ENCODE measurements at places on chromosomes 7 and 10. TPM values are rescaled to one million over a fixed set of nuclear protein-coding genes. Genes with fewer than 3 reads are reported as not detected.
A peak's percentile ranks its signal among the peaks of the same experiment; 100 is the strongest.

The OR2A12 gene
- not detected for total RNA-seq

GRCh38 chr7:54841772-54842697, 83.0 kb upstream of the SEC61G start:
- DNase-seq, result peak; percentile 43

- DNase-seq, result no peak
These were observed 126.2 kb downstream of the MDFIC start for GRCh38 chr7:115047958-115048720.

The ABLIM1 gene
- total RNA-seq, result 105 TPM

GRCh38 chr10:33263453-33263852, 71.0 kb downstream of the NRP1 start:
- DNase-seq, result peak; percentile 35

- no peak for DNase-seq
These were observed 59.2 kb downstream of the CROT start for GRCh38 chr7:87404674-87405073.

- no peak for DNase-seq
These were observed 41.8 kb downstream of the JCAD start for GRCh38 chr10:30017556-30017955.

GRCh38 chr7:106129291-106129690, 17.2 kb upstream of the SYPL1 start:
- no peak for DNase-seq

The HGF gene
- not detected for total RNA-seq

DNA sequence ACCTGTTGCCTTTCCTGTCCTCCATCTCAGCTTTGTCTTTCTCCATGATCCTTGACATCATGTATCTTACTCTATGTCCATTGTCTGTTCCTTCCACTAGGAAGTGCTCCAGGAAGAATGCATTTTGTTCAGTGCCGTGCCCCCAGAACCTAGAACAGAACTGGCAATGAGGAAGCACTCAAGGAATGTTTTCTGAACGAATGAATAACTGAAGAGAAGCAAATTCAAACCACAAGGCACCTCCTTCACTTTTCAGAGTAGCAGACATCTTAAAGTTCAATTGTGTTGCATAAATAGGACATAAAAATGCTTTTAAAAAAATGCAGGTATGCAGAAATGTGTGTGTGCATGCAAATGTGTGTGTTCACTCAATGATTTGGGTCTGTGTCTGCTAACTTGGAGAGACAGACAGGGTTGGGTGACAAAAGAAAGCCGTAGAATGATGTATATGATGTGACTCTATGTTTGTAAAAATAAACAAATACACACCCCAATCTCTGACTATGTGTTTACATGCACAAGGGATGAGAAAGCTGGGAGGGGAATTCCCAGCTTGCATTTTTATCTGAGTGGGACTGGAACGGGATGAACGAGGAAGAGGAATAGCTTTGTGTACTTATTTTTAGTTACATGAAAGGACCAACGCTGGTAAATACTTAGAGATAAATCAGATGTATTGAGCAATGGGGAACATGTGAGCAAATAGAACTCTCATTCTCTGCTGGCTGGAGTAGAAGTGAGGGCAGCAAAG, 237.7 kb downstream of the FANK1 start:
- DNase-seq, result peak; percentile 42

The ADARB2 gene
- total RNA-seq, result 0.96 TPM

The WNT16 gene
- not detected for total RNA-seq

The DPP6 gene
- not detected for total RNA-seq

The PVRIG gene
- total RNA-seq, result not detected

DNA sequence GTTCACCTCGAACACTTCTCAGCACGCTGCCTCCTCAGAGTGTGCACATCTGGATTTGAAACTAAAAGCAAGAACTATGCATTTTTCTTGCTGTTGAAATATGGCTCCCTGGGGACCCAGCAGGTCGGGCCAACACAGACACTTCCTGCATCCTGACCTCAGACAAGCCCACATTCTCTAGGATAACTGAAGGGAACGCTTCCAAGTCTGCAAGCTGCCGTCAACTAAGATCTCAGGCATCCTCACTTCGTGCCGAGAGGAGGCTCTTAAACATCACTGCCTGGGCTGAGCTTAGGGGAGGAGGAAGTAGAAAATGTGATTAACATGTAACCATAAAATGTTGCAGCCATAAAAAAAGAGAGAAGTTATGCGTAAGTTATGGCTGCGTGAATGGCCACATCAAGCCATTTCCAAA, 65.5 kb downstream of the PYROXD2 start:
- DNase-seq, result peak; percentile 60

The MLXIPL gene
- total RNA-seq, result 1.5 TPM

DNA sequence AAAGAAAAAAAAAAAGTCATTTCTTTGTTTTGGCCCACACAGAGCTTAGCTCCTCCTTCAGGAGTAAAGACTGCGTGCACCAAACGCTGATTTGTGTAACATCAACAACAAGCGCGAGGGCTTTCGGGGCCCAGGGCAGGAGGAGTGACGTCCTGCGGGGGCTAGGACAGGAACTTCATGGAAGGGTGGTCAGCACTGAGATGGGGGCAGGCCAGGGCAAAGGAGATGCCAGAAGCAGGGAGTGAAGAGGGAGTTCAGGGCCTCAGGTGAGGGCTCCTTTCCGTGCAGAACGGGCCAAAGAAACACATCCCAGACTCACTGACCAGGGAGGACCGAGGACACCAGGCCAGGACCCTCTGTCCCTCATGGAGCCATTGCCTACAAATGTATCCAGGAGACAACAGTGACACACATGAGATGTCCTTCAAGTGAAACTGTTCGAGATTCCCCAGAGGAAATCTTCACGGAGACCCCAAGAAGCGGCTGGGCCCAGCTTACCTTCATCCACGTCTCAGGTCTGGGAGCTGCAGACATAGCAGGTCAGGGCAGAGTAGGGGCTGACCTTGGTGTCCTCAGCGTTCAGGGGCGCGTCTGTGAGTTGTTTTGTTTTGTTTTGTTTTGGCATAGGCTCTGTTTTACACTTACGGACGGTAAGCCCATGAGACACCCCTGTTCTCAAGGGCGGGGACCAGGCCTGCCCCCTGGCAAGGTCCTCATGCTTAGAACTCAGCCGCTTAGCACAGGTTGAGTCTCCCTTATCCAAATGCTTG, 30.4 kb upstream of the SHH start:
- DNase-seq, result no peak

DNA sequence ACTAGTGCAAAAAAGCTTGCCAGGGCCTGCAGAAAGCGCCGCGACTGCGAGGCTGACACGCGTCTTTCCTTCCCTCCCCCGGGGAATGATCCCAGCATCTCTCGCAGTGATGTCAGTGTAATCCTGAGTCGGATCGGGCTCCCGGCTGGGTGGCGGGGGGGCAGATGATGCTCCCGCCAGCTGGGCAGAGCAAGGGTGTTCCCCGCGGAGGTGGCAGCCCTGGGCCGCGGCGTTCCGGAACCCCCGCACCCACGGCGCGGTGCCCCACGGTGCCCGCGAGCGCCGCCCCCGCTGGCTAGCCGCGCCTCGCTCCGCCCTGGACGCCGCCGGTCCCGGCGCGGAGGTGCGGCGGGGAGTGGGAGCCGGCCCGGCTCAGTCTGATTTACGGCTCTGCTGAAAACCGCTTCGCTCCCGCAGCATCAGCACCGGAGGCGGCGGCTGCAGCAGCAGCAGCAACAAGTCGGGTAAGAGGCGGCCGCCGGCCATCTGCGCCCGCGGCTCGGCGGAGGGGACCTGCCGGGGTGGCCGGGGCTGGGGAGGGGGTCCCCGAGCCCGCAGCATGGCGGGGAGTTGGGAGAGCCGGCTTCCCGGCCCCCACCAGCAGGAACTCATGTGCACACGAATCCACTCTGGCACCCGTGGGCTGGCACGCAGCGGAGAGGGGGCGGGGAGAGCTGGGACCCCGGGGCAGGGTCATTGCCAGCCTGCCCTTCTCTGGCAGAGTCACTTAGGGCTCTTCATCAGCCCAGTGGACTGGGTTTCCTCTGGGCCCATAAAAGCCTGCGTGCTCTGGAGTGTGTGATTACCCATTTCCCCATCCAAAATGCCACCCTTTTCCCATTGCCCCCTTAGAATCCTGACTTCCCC, at the start of gene ZNF365:
Gene ZNF365 (plus strand): TSS at position 375 of the 867 bp plus-strand sequence. CDS start 1,825 bp downstream, outside the sequence.
- peak; percentile 18 for DNase-seq

DNA sequence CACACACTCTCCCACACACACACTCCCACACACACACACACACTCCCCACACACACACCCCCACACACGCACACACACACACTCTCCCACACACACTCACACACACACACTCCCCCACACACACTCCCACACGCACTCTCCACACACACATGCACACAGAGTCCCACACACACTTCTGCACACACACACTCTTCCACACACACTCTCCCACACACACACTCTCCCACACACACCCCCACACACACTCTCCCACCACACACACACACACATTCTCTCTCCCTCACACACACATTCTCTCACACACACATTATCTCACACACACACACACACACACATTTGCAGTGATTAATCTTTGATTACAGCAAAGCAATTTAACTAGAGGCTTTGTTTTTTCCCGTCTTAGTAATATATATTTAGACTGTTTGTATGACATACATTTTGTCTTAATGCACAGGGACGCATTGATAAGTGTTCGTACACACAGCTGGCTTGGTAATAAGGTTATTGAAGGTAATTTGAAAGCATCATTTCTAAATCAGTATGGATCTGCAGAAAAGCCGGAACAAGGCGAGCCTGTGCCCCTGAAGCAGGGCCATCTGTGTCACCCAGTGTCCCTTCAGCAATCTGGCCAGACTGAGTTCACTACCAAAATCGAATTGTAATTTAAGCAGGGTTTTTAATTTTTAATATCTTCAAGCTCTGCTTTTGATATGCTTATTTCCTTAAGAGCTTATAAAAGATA, 69.9 kb upstream of the SH2B2 start:
- DNase-seq, result no peak

- DNase-seq, result peak; percentile 13
These were observed 150.0 kb upstream of the RSU1 start for GRCh38 chr10:16966991-16967865.

The HOXA5 gene
- 7.4 TPM for total RNA-seq

- peak; percentile 77 for DNase-seq
These were observed 5.0 kb downstream of the EPHB6 start for GRCh38 chr7:142859829-142860228.

- no peak for DNase-seq
These were observed 30.2 kb downstream of the PLCE1 start for GRCh38 chr10:94023906-94024305.

- peak; percentile 49 for DNase-seq
These were observed 28.4 kb upstream of the IFRD1 start for GRCh38 chr7:112421666-112422486.

DNA sequence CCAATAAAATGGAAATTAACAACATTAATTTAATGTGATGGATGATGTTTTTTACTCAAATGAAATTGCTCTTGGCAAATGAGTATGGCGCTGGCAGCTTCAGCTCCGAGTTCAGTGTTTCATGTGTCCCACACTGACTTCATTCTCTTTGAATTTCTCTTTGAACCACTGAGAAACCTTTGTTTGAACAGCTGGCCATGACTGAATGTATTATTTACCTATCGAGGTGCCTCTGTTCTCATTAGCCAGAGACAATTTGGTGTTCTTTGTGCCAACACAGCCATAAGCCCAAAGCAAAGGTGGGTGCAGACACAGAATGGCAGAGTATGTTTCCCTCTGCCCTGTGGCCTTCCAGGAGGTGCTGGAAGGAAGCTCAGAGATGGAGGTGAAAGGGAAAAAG, 42.1 kb downstream of the TMEM178B start:
- DNase-seq, result no peak

The NFE2L3 gene
- total RNA-seq, result 2.2 TPM

- no peak for DNase-seq
These were observed 21.3 kb downstream of the RUFY2 start for GRCh38 chr10:68385740-68386139.

The MDH2 gene
- 328 TPM for total RNA-seq

DNA sequence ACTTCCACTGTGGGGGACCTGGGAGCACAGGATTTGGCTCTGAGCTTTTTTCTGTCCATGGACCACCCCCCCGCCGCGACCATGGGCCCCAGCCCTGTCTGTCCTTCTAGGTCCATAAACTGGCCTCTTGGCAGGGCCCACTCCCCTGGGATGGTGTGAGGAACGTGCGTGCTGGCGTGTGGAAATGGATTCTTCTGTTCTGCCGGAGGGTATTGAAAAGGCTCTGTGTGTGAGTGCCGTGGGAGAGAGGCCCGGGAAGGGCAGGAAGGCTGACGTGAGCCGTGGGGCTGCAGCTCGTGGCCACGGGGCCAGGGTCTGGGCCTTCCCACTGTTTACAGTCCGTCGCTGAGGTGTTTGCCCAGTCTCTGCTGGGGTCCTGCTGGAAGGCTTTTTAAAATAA, 123.7 kb downstream of the GRK5 start:
- DNase-seq, result no peak

The PCDH15 gene
- total RNA-seq, result not detected

The SPAM1 gene
- not detected for total RNA-seq

GRCh38 chr10:6877336-6877721, 297.3 kb upstream of the PRKCQ start:
- DNase-seq, result no peak

GRCh38 chr10:80579849-80580637, 42.3 kb downstream of the SH2D4B start:
- DNase-seq, result no peak

DNA sequence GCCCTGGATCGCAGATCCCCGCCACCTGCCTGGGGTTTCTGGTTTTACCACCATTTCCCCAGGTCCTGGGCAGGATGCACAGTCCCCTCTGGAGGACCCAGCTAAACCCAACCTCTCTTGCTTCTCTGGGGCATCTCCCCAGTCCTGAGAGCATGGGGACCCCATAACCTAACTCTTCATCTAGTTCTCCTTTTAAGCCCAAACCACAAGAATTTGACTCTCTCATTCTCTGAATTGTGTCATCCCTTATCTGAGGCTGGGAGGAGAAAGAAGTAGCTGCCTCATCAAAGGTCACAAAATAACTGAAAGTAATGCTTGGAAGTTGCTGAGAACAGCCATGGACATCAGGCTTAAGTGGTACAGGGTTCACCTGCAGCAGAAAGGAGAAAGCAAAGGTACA, 159.9 kb downstream of the FGFR2 start:
- no peak for DNase-seq

- peak; percentile 83 for DNase-seq
These were observed 119.1 kb upstream of the JCAD start for GRCh38 chr10:30178356-30178964.

DNA sequence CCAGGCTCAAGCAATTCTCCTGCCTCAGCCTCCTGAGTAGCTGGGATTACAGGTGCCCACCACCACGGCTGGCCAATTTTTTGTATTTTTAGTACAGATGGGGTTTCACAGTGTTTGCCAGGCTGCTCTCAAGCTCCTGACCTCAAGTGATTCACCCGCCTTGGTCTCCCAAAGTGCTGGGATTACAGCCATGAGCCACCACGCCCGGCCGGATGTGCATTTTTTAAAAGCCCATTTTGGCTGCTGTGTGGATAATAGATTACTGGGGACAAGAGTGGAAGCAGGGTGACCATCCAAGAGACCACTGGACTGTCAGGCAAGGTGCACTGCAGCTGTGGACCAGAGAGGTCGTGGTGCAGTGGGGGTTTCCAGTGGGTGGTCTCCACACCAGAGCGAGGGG, 21.4 kb downstream of the HKDC1 start:
- DNase-seq, result peak; percentile 46

- no peak for DNase-seq
These were observed 26.3 kb upstream of the TNKS2 start for GRCh38 chr10:91771907-91772306.

The ITPRIP gene
- total RNA-seq, result 29.8 TPM

All from MCF 10A (cell line).